ENCODE measurements at places on chromosomes 7 and 10.

DNA sequence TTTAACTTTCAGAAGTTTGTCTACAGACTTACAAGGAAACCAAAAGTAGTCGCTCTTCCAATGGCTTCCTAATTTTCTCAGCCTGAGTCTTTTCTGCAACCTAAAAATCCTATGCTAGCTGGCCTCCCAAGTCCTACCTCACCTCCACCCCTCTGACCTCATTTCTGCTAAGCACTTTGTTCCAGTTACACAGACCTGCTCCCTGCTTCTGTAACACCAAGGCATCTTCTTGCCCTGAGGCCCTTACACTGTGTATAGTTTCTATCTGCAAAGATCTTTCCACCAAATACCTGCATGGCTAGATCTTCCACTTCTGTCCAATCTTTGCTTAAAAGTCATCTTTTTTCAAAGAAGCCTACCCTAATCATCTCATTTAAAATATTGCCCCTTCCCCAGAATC is 1.9 kb upstream of the SNX13 start:
- DNase-seq, result no peak

DNA sequence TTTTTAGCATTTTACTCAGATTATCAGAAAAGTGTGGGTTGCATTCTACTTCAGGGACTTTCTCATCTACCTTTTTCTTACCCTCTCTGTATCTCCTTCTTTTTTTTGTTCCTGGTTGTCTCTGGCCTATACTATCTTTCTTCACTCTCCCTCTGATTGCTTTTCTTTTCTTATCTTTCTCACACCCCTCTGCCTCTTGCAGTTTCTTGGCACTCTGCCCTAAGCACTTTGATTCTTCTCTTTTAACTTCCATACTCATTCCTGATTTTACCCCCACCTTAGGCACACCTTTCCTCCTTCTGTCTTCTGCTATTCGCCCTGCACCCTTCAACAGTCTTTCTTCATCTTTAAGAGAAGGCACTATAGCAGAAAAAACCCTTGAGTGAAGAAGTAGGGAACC is 92.8 kb upstream of the HPS1 start:
- DNase-seq, result no peak

GRCh38 chr10:43712821-43713584 is 64.3 kb upstream of the ZNF32 start:
- no peak for DNase-seq

DNA sequence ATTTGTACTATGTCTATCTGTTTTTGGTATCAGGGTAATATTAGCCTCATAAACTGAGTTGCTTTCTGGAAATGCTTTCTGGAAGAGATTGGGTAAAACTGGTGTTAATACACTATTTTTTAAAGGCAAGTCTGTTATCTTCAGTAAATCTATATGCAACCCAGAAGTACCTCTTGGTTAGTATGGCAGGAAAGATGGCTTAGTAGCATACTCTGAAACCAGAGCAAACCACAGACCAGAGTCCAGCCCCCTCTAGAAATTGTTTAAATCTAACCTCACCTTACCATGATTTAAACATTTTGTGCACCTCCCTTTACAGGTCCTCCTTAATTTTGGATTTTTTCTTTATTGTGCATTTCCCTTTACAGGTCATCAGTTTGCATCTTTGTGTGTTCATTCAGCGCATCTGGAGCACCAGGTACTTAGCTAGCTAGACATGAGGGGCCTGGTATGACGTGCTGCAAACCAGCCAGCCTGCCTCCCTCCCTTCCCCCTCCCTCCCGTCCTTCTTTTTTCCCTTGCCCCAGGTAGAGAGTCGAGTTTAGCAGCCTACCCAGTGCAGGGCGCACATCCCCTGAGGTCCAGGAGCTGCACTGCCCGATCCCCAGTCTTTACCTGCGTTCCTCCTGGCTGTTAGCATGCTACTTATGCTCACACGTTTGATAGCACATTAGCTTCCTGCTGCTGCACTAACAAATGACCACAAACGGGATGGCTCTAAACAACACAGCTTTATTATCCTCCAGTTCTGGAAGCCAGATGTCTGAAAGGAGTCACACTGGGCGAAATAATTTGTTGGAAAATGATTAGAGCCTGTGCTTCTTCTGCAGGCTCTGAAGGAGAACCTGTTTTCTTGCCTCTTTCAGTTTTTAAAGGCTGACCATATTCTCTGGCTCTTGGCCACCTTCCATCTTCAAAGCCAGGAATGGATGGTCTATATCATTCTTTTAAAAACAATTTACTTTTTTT is 299.9 kb upstream of the HABP2 start:
- no peak for DNase-seq

GRCh38 chr7:38171623-38172391 is 6.2 kb upstream of the STARD3NL start:
- no peak for DNase-seq

DNA sequence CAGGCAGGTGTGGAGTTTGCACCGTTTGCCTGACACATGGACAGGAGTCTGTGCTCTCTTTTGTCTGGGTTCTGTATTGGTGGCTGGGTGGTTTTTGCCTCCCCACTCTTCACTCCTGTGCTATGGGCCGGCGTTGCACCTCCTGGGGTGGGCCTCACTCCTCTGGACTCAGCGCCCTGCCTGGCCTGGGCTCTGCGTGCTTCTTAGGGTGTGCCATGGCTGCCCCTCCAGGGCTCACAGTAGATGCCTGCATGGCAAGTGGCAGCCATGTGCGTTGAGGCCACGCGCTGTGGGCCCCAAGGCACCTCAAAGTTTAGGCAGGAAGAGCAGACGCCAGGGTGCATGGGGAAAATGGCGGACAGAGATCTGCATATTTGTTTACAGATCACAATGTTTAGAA is 319.8 kb downstream of the ADARB2 start:
- no peak for DNase-seq

DNA sequence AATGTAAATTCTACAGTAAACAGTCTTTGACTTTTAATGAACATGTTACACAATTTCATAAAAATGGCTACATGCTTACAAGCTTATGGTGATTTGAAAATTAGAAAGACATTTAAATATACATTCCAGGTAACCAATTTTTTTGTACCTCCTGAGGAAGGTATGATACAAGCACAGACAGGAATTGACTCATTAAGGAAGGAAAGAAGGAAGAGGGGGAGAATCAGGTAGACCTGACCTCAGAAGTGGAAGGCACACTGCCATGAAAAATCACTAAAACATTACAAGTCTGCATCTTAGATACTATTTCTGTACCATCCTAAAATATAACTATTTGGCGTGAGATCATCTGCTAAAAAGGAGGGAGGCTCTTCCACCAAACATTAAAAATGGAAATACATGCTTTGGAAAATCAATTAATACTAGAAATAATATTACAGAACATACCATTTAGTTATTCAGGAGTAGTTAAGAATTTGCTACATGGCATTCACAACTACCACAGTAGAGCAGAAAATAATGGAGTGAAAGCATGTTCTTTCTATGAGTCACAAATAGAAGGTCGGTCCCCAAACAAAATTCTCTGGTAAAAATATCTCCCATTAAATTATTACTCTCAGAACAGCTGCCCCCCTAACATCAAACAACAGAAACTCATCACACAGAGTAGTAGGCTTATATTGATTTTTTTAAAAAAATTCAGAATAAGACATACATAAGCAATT is 15.2 kb downstream of the RAB11FIP2 start:
- DNase-seq, result peak; percentile 11

- DNase-seq, result no peak
Observed at GRCh38 chr10:99843310-99843709, 60.9 kb downstream of the ABCC2 start.

Data from EL (cell line).